Dermis microvascular lymphatic vessel endothelial cell (primary cell): ENCODE measurements at places on chromosomes 12 and 14. TPM values are rescaled to one million over a fixed set of nuclear protein-coding genes. Genes with fewer than 3 reads are reported as not detected.

GRCh38 chr12:20492251-20492760 is 124.0 kb downstream of the PDE3A start:
- DNase-seq, result no peak

DNA sequence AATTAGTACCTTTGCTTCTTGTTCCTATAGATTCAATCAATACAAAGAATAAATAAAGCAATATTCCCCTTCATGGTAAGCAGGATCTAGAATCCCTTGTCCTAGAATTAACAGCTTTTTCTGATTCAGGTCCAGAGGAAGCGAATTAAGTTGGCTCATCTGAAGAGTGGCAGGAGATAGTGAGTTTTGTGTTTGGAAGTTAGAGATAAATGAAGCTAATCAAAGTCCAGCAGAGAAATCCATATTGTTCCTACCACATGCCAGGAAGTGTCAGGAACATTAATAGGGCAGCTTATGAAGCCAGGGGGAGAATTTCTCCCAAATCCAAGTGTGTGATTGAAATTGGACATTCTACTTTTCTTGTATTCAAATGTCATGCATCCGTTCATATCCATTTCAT is 13.9 kb downstream of the CAPZA3 start:
- no peak for DNase-seq

DNA sequence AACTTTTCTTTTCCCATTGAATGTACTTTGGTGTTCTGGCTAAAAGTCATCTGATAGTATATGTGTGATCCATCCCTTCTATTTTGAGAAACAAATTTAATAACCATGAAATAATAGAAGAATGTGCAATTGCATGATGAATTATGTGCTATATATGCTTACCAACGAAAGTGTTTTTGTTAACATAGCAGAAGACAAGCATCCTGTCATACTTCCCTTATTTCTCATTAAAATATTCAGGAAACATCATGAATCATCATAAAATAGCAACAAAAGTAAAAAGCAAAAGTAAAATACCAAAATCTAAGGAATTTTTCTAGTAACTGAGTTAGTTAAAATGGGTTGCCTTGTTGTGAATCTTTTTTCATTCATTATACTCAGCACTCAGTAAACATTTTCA is 409.0 kb upstream of the PDE3A start:
- DNase-seq, result peak; percentile 84

- DNase-seq, result no peak
Measured at GRCh38 chr12:93183940-93184671, 193.6 kb upstream of the NUDT4 start.

GRCh38 chr12:59393506-59393905 is 202.3 kb upstream of the SLC16A7 start:
- DNase-seq, result no peak

DNA sequence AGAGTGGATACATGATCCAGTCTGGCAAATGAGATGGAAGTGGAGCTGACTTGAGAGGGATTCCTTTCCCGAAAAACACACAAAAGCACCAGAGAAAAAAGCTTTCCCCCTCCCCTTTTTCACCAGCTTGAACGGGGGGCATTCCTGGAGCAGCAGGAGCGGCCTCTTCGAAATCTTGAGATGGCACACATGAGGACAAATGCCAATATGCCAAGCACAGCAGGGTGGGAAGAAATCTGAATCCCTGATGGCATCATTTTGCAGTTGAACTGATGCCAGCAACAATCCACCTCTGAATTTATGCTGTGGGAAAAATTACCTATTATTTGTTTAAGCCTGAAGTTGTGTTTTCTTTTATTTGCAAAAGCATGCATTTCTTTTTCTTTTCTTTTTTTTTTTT is 29.7 kb upstream of the BICD1 start:
- DNase-seq, result no peak

- no peak for DNase-seq
Measured at GRCh38 chr14:69270795-69271708, 11.1 kb downstream of the GALNT16 start.

- no peak for DNase-seq
Measured at GRCh38 chr12:102479099-102479885, 1.1 kb downstream of the IGF1 start.

DNA sequence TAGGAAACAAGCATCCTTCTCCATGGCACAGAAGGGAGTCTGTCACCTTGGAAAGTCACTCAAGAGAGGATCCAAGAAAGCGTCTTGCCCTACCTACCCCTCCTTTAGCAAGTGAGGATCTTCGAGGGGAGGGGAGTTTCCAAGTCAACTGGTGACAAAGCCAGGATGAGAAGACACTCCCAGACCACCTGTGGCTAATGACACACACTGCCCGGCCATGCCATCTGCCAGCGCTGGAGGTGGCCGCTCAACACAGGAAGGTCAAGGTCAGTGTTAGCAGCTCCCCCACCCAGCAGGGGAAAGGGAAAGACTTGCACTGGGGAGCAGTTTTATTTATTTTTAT is 41.3 kb downstream of the ELK3 start:
- DNase-seq, result no peak

DNA sequence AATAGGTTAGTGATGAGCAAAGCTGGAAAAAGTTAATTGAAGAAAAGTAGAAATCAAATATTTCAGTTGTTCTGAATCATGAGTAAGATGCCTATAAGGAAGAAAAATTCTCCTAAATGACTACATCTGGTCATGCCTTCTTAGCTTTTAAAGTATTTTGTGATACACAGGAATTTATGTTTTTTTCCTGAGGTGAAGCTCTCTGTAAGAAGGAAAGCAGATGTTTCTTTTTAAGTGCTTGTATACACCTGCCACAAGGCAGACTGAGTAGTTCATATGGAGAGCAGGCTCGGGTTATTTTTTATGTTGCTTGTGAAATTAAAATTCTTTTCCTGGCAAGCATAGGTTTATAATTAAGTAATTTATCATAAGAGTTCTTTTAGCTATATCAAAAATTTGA is 275.2 kb downstream of the RAD51B start:
- DNase-seq, result no peak

VDR gene
- under 0.01 TPM in 2 replicates for total RNA-seq

DHH gene
- 0.25 and 0.39 TPM in 2 replicates for total RNA-seq

TMPRSS12 gene
- total RNA-seq, result not detected in 2 replicates
